BJ (cell line): ENCODE measurements at places on chromosomes 3 and 15.

- no peak for DNase-seq
These were observed 3.4 kb downstream of the DENND6A start for GRCh38 chr3:57689367-57690053.

- no peak for DNase-seq
These were observed 128.2 kb downstream of the SOX2 start for GRCh38 chr3:181839916-181840297.

- DNase-seq = no peak
These were observed 55.5 kb downstream of the PLS1 start for GRCh38 chr3:142651711-142652110.

- DNase-seq = no peak
These were observed 48.8 kb downstream of the WWTR1 start for GRCh38 chr3:149608987-149609386.

DNA sequence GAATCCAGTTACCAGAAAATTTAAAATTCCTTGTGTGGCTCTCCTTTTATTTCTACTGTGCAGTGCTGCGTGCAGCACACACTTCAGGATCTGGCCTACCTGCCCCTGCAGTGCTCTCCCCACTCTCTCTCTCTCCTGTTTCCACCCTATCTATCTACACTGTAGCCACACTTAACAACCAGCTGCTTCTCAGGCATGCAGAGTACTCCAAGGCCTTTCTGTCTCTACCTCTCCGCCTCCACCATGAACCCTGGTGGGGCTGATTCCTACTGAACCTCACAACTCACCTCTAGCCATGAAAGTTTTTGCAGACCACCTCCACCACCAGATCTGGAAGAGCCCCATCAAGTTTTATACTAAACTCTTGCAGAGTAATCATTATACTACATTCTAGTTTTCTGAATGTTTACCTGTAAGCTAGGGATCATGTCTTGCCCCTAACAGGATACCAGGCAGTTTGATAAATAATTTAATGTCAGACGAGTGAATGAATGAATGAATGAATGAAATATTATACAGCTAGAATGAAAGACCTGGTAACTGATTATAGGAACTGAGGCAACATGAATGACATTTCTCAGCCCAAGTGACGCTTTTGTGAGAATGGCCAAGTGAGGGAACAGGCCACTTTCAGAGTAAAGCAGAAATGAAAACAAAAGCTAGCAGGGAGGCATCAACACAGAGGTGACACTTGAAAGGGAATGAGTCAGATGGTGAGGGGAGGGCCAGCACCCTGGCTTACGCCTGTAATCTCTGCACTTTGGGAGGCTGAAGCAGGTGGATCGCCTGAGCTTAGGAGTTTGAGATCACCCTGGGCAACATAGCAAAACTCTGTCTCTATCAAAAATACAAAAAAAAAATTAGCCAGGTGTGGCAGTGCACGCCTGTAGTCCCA lies 363.5 kb downstream of the FOXP1 start:
- DNase-seq = no peak

- no peak for DNase-seq
These were observed 75.8 kb downstream of the ZPLD1 start for GRCh38 chr3:102510663-102511062.

GRCh38 chr3:40715551-40715950 lies 190.8 kb downstream of the ZNF621 start:
- DNase-seq = no peak

- DNase-seq = no peak
These were observed 24.8 kb downstream of the GABRR3 start for GRCh38 chr3:98010194-98010882.

DNA sequence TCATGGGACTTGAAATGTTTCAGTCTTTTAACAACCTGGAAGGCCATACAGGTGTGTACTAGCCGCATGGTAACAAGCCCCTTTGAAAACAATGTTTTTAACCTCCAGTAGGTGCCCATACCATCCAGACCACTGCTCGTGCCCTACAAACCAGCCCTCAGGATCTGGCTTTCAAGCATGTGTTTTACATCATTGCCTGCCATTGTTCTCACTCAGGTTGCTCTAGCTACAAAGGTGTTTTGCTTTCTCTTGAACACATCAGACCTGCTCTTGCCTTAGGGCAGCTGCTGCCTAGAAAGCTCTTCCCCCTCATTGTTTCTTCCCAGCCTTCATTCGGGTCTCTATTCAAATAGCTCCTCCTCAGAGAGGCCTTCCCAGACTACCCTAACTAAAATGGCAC lies 32.3 kb upstream of the MAP3K13 start:
- no peak for DNase-seq
